ENCODE measurements at places on chromosomes 1 and 21. TPM values are rescaled to one million over a fixed set of nuclear protein-coding genes. Genes with fewer than 3 reads are reported as not detected.

The HSPB7 gene
- 112 TPM for total RNA-seq

DNA sequence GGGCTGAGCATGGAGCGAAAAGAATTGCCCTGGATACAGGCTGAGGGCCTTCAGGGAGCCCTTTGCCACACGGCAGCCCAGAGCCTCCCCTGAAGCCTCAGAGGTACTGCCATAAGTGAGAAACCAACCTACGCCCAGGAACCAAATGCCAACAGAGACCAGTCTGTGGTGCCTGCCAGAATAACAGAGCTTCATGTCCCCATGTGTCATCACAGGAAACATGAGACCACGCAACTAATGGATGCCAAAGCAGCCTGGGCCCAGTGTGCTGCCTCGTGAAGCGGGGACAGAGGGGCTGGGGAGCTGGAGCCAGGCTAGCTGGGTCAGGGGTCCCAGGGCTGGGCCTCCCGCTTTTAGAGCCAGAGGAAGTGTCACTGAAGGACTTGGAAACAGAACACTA, 18.7 kb upstream of the STUM start:
- DNase-seq = no peak

DNA sequence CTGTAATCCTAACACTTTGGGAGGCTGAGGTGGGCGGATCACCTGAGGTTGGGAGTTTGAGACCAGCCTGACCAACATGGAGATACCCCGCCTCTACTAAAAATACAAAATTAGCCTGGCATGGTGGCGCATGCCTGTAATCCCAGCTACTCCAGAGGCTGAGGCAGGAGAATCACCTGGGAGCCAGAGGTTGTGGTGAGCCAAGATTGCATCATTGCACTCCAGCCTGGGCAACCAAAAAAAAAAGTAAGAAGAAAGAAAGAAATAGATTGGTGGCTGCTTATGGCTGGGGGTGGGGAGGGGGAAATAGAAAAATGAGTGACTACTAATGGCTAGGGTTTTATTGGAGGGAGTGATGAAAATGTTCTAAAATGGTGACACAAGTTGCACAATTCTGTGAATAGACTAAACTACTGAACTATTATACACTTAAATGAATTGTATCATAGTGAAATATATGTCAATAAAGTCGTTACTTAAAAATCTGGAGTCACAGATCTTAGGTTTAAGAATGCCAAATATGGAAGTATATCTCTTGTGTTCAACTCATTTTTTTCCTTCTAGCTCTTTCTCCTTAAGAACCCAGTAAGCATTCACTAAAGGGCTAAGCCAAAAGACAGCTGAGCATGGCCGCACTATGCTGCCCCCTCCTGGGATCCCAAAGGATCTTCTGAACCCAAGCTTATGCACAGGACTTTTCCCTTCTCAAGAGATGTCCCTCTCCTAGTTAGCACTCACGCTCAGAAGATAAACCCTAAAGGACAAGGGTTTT, 3.2 kb upstream of the NPL start:
- no peak for DNase-seq

GRCh38 chr1:221174330-221174993, 295.2 kb downstream of the HLX start:
- no peak for DNase-seq

GRCh38 chr1:160575112-160575664, 4.1 kb downstream of the CD84 start:
- no peak for DNase-seq
